ENCODE measurements at places on chromosomes 3 and 15. TPM values are rescaled to one million over a fixed set of nuclear protein-coding genes. Genes with fewer than 3 reads are reported as not detected.

Gene TMCO5A
- total RNA-seq: not detected

Gene PLA1A
- not detected for total RNA-seq

Gene SPCS1
- 33.8 TPM for total RNA-seq

Gene PLSCR5
- total RNA-seq: not detected

GRCh38 chr3:175287361-175287963 is 428.3 kb downstream of the NAALADL2 start:
- DNase-seq: no peak

DNA sequence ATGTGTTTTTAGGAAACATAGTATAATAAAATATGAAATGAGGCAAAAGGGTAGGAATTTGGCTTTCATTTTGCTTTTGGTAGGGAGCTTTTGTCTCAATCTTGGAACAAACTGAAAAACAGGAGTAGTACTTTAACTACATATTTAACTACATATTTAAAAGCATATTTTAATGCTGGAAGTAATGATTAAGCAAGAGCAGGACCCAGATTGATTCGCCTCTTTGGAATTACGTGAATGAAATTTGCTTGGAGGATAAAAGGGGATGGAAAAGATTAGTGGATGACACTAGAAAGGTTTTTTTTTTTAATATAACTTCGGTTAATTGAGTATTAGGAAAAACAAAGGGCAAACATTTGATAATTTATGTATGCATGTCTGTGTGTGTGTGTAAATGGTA is 11.2 kb upstream of the TMEM212 start:
- no peak for DNase-seq

Gene CRYGS
- 1.4 TPM for total RNA-seq

DNA sequence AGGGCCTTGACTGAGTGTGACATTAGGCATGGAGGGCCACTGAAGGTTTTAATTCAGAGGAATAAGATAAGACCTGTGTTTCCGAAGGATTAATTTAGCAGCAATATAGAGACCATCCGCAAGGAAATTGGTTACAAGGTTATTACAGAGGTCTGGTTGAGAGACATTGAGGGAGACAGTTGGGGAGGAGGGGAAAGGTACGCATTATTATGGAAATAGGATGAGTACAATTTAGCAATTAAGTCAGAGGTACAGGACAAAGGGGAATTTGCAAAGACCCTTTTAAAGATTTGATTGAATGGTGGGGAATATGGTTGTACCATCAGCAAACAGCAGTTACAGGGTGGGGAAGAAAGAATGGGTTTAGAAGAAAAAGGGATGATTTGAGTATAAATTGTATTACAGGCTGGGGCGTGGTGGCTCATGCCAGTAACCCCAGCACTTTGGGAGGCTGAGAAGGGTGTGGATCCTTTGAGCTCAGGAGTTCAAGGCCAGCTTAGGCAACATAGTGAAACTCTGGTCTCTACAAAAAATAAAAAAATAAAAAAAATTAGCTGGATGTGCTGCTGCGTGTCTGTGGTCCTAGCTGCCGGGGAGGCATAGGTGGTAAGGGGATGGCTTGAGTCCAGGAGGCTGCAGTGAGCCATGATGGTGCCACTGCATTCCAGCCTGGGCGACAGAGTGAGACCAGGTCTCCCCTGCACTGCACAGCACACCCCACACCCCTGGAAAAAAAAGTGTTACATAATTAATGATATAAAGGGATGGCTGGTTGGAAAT is 11.3 kb downstream of the ARL8B start:
- DNase-seq: no peak

DNA sequence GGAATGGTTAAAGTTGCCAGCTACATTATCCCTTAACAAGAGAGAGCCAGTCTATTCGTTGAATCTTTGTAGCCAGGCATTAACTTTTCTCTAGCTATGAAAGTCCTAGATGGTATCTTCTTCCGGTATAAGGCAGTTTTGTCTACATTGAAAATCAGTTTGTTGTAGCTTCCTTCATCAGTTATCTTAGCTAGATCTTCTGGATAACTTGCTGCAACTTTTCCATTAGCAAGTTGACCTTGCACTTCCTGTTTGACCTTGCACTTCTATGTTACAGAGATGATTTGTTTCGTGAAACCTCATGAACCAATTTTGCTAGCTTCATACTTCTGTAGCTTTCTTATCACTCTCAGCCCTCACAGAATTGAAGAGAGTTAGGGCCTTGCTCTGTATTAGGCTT is 24.1 kb downstream of the TOPAZ1 start:
- no peak for DNase-seq

Measured in Peyer's patch (tissue), 4 donors.